Testis (tissue), 5 donors: ENCODE measurements at places on chromosomes 12 and 14. TPM values are rescaled to one million over a fixed set of nuclear protein-coding genes. Genes with fewer than 3 reads are reported as not detected.

- H3K4me1 ChIP-seq: peaks cover 25% of the 10 kb centered on the region
- H3K27ac ChIP-seq: peak overlapping the region; percentile 87
- peak; percentile 88 for DNase-seq
- peak overlapping the region; percentile 61 for H3K4me3 ChIP-seq
Measured at GRCh38 chr14:76961631-76962302, 66.7 kb downstream of the IRF2BPL start.

- H3K27me3 ChIP-seq: no peaks in the 10 kb centered on the region
- H3K27ac ChIP-seq: no peak overlapping the region
- H3K4me3 ChIP-seq: no peak overlapping the region
- peaks cover 17% of the 10 kb centered on the region for H3K4me1 ChIP-seq
- no peak for DNase-seq
- H3K36me3 ChIP-seq: no peaks in the 10 kb centered on the region
Measured at GRCh38 chr14:75049136-75049535, 2.1 kb downstream of the MLH3 start.

GRCh38 chr12:76317976-76318375 lies 30.2 kb downstream of the BBS10 start:
- DNase-seq: no peak
- no peaks in the 10 kb centered on the region for H3K27me3 ChIP-seq
- H3K4me3 ChIP-seq: no peak overlapping the region
- H3K4me1 ChIP-seq: no peaks in the 10 kb centered on the region
- no peaks in the 10 kb centered on the region for H3K36me3 ChIP-seq
- H3K27ac ChIP-seq: no peak overlapping the region

DNA sequence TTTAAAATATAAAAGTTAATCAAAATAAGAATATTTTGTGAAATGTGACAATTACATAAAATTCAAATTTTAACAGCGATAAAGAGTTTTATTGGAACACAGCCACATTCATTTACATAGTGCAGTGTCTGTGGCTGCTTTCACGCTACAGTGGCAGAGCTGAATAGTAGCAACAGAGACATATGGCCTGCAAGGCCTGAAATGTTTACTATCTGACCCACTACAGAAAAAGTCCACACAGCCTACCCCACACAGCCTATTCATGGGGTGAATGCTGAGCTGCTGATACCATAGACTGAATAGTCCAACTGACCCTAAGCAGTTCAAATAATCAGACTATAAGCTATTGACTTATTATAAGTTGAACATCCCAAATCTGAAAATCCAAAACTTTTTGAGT lies 13.2 kb downstream of the GNS start:
- no peaks in the 10 kb centered on the region for H3K36me3 ChIP-seq
- DNase-seq: no peak
- H3K4me3 ChIP-seq: no peak overlapping the region
- no peak overlapping the region for H3K27ac ChIP-seq

GRCh38 chr12:55017416-55017925 lies 2.3 kb upstream of the NEUROD4 start:
- H3K27me3 ChIP-seq: no peaks in the 10 kb centered on the region
- no peak overlapping the region for H3K4me3 ChIP-seq
- DNase-seq: no peak
- H3K36me3 ChIP-seq: no peaks in the 10 kb centered on the region

GRCh38 chr14:104383088-104383995 lies 196.2 kb upstream of the C14orf180 start:
- no peak overlapping the region for H3K4me3 ChIP-seq
- H3K4me1 ChIP-seq: no peaks in the 10 kb centered on the region
- H3K27me3 ChIP-seq: no peaks in the 10 kb centered on the region
- H3K36me3 ChIP-seq: no peaks in the 10 kb centered on the region
- H3K27ac ChIP-seq: no peak overlapping the region

GRCh38 chr12:43848786-43849185 lies 12.9 kb downstream of the TMEM117 start:
- no peaks in the 10 kb centered on the region for H3K27me3 ChIP-seq
- no peak for DNase-seq
- no peak overlapping the region for H3K27ac ChIP-seq
- H3K4me1 ChIP-seq: no peaks in the 10 kb centered on the region
- no peaks in the 10 kb centered on the region for H3K36me3 ChIP-seq
- H3K4me3 ChIP-seq: no peak overlapping the region

DNA sequence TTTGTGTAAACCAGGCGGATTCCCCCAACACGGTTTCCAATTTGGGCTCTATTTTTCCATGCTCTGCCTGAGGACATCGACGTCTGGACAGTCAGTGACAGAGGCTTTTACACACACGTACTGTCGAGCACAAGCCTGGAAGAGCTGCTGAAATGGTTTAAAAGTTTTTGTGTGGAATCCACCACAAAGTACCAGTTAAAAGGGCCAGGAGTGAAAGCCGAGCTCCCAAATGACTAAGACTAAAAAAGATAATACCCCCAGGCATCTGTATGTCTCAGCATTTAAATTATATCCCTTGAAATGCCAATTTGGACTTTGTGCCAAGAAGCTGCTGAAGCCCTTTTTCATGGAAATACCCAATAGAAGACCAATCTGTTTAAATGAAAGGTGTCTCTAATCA lies 173.2 kb downstream of the EGLN3 start:
- H3K27ac ChIP-seq: no peak overlapping the region
- no peaks in the 10 kb centered on the region for H3K4me1 ChIP-seq
- no peak for DNase-seq
- no peaks in the 10 kb centered on the region for H3K27me3 ChIP-seq

- H3K36me3 ChIP-seq: no peaks in the 10 kb centered on the region
- H3K4me3 ChIP-seq: no peak overlapping the region
- no peak for DNase-seq
- H3K27ac ChIP-seq: no peak overlapping the region
- no peaks in the 10 kb centered on the region for H3K4me1 ChIP-seq
Measured at GRCh38 chr14:100056964-100057795, 8.0 kb upstream of the EVL start.

- H3K36me3 ChIP-seq: no peaks in the 10 kb centered on the region
- H3K4me1 ChIP-seq: no peaks in the 10 kb centered on the region
- no peaks in the 10 kb centered on the region for H3K27me3 ChIP-seq
- no peak overlapping the region for H3K27ac ChIP-seq
- no peak overlapping the region for H3K4me3 ChIP-seq
- DNase-seq: no peak
Measured at GRCh38 chr12:90672081-90672480, 282.9 kb downstream of the CCER1 start.

GRCh38 chr12:106839333-106839732 lies 64.9 kb downstream of the RIC8B start:
- no peak overlapping the region for H3K27ac ChIP-seq
- peaks cover 26% of the 10 kb centered on the region for H3K4me1 ChIP-seq
- H3K4me3 ChIP-seq: no peak overlapping the region

DNA sequence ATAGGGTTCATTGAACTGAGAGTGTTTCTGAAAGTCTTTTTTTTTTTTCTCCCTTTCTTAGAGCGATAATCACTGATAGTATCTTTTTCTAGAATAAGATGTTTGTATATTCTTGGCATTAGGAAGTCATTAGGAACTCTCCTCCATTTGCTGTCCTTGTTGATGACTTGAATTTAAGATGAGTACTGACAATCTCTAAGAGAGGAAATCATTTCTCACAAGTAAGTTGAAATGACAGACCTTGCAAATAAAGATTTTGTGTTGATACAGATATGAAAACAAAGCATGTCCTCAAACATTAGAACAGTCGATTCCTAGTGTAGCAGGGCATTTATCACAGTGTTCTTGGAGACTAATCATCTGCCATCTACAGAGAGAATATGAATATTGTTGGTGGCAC lies 458.4 kb upstream of the SYT1 start:
- DNase-seq: no peak
- H3K4me1 ChIP-seq: no peaks in the 10 kb centered on the region
- no peaks in the 10 kb centered on the region for H3K36me3 ChIP-seq

DNA sequence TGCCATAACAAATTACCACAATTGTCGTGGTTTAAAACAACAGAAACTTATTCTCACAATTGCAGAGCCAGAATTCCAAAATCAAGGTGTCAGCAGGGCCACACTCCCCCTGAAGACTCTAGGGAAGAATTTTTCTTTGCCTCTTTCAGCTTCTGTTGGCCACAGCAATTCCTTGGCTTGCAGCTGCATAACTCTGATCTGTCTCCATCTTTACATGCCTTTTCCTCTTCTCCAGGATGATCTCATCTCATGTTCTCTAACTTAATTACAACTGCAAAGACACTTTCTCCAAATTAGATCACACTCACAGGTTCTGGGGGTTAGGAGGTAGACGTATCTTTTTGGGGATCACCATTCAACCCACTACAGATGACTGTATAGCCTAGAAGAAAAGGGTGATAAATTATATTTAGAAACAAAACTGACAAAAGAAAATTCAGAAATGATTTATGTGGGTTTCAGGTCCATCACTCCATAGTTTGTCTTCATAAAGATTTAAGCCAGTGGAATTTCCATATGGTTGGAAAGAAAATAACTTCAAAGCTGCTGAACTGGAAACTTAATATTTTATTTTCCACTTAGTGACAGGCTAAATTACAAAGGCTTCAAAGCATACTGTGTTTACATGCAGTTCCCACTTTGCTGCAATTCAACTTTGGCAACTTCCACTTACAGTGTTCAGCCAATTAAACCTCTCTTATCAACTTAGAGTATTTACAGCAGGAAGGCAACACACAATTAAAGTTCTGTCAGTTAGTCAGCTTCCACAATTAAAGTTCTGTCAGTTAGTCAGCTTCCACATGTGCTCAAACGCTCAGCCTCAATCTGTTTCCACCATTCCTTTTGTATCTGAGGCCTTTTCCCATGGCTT lies 213.3 kb downstream of the EPS8 start:
- H3K27me3 ChIP-seq: no peaks in the 10 kb centered on the region
- H3K36me3 ChIP-seq: no peaks in the 10 kb centered on the region
- no peak for DNase-seq
- H3K4me3 ChIP-seq: no peak overlapping the region
- H3K27ac ChIP-seq: no peak overlapping the region

DNA sequence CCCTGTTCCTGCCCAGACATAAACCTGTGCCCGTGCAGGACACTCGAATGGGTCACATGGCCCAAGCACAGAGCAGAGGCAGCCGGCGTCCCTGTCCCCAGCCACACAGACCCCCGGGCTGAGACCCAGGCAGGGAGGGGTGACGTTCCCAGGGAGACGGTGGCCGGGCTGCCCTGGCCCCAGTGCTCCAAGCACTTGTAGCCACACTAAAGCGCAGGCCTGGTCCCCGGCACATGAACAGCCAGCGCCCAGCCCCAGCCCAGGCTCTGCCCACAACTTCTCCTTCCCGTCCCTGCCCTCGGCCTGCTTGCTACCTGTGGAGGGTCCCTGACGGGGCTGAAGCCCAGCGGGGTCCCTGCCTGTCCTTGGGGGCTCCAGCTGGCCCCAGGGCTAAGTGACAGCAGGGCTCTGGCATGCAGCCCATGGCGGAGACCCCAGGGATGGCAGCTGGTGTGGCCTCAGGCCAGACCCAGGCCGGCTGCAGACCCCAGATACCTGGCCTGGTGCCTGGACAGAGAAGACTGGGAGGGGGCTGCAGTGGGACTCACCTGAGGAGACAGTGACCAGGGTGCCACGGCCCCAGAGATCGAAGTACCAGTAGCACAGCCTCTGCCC lies 338.4 kb downstream of the TMEM121 start:
- H3K4me1 ChIP-seq: no peaks in the 10 kb centered on the region
- H3K27ac ChIP-seq: no peak overlapping the region
- H3K27me3 ChIP-seq: no peaks in the 10 kb centered on the region
- H3K4me3 ChIP-seq: no peak overlapping the region
- DNase-seq: peak; percentile 9

DNA sequence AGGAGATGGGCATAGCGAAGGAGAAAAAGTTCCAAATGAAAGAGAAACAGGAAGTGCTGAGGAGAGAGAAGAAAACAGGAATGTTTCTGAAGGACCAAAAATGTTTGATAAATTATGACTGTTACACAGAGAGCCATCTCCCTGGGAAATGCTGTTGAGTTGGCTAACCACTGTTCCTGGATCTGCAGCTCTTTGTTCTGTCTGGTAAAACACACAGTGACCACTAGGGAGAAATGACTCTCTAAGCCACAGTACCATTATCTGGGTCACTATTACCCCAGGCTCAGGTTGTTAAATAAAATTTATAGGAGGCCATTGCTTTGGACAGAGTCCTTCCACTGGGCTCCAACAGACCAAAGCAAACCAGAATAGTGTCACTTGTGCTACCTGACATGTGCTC lies 219.3 kb downstream of the CRADD start:
- H3K4me1 ChIP-seq: peaks cover 12% of the 10 kb centered on the region
- no peak overlapping the region for H3K4me3 ChIP-seq
- no peak overlapping the region for H3K27ac ChIP-seq
- no peaks in the 10 kb centered on the region for H3K36me3 ChIP-seq
- no peaks in the 10 kb centered on the region for H3K27me3 ChIP-seq

Gene HOXC4
- 4.3 TPM for polyA plus RNA-seq

Gene CRIP2
- 121 TPM for polyA plus RNA-seq

Gene PGF
- 5.4 TPM for polyA plus RNA-seq

Gene RIMBP2
- polyA plus RNA-seq: 8.7 TPM

Gene SMAGP
- 16.0 TPM for polyA plus RNA-seq
